ENCODE measurements at places on chromosomes 4 and X. TPM values are rescaled to one million over a fixed set of nuclear protein-coding genes. Genes with fewer than 3 reads are reported as not detected.

- H3K4me3 ChIP-seq, result no peak overlapping the region
- no peaks in the 10 kb centered on the region for H3K27me3 ChIP-seq
- H3K36me3 ChIP-seq, result no peaks in the 10 kb centered on the region
- H3K27ac ChIP-seq, result no peak overlapping the region
- peaks cover 2% of the 10 kb centered on the region for H3K4me1 ChIP-seq
- DNase-seq, result peak; percentile 40
These were observed 73.0 kb upstream of the SCOC start for GRCh38 chr4:140300271-140300970.

DNA sequence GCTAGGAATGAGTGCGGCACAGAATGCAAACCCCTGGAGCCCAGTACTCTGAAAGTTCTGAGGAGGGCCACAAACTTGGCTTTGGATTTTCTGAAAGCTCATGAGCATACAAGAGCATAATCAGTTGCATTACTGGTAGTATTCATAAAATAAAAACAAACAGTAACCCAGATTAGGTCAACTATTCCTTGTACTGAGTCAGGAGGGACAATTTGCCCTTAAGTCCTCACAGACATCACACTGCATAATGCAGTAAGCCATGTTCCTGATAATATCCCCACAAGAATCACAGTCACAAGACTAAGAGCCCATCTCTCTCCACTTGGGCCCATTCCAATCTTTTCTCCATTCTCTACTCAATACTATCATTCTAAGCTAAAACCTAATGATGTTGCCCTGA, 126.9 kb upstream of the NEIL3 start:
- no peak overlapping the region for H3K27ac ChIP-seq
- no peak for DNase-seq
- H3K36me3 ChIP-seq, result no peaks in the 10 kb centered on the region
- no peak overlapping the region for H3K4me3 ChIP-seq
- no peaks in the 10 kb centered on the region for H3K27me3 ChIP-seq

The HELT gene
- not detected for total RNA-seq

The DGAT2L6 gene
- not detected for total RNA-seq

The IL1RAPL1 gene
- not detected for total RNA-seq

The ZC4H2 gene
- 18.8 TPM for total RNA-seq

DNA sequence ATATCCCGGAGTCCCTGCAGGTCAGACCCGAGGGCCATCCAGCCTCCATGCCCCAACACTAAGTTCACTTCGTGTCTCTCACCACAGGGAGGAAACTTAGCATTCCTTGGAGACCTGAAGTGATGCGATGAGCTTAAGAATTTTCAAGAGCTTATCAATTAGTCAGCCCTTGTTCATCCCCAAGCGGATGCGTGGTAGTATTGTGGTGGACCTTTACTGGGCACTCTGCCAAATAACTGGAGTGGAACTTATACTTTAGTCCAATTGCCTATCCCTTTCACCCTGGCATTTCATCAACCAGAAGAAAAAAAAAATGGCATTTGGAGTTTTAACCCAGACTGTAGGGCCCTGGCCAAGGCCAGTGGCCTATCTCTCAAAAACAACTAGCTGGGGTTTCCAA, 137.1 kb downstream of the RELL1 start:
- no peak overlapping the region for H3K4me3 ChIP-seq
- no peak overlapping the region for H3K27ac ChIP-seq
- H3K27me3 ChIP-seq, result peaks cover 3% of the 10 kb centered on the region
- no peak for DNase-seq
